ENCODE measurements at places on chromosomes 12 and 14.

GRCh38 chr12:92078167-92079053 is 67.2 kb downstream of the BTG1 start:
- no peak for DNase-seq

DNA sequence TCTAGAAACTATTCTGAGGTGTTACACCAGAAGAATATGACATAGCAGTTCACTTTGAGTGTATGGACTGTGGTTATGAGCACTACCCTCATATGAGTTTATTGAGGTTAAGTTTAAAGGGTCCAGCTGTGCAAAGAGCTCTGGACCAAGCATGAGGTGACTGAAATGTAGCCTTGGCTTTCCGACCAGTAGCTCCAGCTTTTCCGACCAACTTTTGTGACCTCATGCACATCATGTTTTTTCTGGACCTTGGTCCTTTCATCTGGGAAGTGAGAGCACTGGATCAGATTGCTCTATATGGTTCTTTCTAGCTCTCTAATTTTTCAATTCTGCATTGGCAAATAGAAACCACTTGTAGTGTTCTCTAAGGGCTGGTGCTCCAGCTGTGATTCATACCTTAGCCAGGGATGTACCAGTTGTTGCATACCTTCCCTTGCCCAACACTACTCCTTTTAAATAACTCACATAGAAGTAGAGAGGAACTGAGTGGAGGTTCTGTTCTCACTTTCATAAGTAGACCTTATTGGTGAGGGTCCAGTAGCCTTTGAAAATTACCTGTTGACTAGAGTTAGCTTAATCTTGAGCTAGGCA is 16.6 kb downstream of the IGF1 start:
- no peak for DNase-seq

DNA sequence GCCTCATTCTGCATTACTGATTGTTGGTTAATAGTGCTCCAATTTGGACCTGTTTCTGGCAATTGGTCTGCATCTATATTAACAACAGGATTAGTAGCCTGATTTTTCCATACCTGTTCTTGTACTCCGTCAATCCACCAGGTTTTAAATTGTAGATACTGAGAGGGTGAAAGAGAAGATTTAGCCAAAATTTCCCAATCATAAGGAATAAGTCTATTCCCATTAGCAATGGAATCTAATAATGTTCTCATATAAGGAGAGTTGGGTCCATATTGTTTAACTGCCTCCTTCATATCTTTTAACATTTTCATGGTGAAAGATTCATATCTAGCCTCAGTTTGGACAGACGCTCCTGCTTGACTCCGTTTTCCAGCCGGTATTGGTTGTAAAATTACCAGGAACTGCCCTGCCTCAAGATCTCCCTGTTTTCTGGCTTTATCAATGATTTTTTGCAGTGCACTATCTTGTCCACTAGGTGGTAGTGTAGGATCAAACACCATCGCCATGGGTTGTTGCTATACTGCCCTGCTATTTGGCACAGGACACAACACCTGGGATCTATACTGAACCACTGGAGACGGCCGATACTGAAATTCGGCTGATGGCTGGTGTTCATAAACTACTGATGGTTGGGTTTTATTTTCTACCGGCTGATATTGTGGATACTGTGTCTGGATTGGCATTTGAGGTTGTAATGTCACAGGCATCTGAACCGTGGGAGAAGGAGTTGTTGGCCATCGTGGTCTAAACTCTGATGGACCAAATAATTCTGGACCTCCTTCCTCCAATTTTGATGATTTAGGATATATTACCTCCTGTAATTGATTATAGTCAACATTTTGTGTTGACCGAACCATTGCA is 25.2 kb downstream of the DHRS4L2 start:
- DNase-seq = no peak

- peak; percentile 26 for DNase-seq
Observed at GRCh38 chr14:104315169-104315568, 176.8 kb downstream of the KIF26A start.

DNA sequence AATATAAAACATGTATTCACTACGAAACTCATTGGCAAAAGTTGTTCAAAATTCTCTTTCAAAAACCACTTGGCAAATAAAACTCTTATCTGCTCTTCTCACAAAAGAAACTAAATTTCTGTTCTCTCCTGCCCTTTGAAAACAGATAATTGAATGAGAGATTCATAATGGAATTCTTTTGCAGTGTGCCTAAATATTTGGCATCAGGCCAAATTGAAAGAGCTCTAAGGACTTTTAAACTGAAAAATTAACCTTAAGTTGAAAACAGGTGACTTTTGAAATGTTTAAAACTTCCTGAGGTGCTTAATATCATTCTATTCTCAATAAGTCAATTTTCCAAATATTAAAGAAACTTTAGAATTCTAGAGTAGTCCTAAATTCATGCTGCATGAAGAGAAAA is 136.4 kb downstream of the FSCB start:
- no peak for DNase-seq

- no peak for DNase-seq
Observed at GRCh38 chr14:68000511-68000910, 180.9 kb downstream of the RAD51B start.

- DNase-seq = no peak
Observed at GRCh38 chr12:79776111-79776510, 85.3 kb upstream of the PAWR start.

DNA sequence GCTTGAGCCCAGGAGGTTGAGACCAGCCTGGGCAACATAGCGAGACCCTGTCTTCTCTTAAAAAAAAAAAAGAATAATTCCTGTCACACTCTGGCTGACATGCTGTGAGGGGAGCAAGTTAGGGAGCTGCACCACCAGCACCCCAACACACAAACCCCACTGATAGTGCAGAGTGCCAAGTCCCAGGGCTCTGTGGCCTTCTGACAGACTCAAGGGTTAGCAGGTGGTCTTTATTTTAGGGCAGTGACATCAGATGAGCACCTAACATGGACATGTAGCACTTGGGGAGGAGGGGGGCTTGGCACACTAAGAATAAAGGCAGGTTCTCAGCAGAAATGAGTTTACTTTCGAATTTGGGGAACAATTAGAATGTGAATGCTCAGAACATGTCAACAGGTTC is 6.8 kb downstream of the USP5 start:
- no peak for DNase-seq

- no peak for DNase-seq
Observed at GRCh38 chr12:26971963-26972362, 33.7 kb downstream of the FGFR1OP2 start.

- no peak for DNase-seq
Observed at GRCh38 chr12:124504273-124505000, 63.0 kb downstream of the NCOR2 start.

GRCh38 chr12:132560364-132560613 is 50.1 kb downstream of the LRCOL1 start:
- no peak for DNase-seq

- DNase-seq = no peak
Observed at GRCh38 chr14:55915456-55915855, 202.8 kb upstream of the PELI2 start.

GRCh38 chr12:46523863-46524770 is 151.5 kb upstream of the SLC38A2 start:
- DNase-seq = no peak

GRCh38 chr12:12720052-12720451 is 2.9 kb downstream of the CDKN1B start:
- no peak for DNase-seq

DNA sequence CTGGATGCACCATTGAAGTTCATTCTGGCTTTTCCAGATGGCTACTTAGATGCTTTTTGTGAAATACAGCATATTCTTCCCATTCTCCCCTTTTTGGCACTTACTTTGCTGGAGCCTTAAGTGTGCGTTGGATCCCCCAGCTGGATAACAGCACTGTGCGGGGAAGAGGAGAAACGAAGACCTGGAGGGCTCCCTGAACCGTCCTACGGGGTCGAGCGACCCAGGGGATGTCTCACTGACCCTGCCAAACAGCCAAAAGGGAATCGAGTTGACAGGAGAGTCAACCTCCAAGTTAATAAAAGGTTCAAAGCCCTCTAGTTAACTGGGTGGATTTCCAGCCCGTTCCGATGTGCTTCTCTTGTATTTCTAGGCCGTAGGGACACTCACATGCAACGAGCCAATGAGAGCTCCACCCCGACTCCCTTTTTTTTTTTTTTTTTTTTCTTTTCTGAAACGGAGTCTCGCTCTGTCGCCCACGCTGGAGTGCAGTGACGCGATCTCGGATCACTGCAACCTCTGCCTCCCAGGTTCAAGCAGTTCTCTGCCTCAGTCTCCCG is 1.0 kb upstream of the CAMKK2 start:
- DNase-seq = no peak

GRCh38 chr12:78271546-78271945 is 440.9 kb downstream of the NAV3 start:
- DNase-seq = no peak

GRCh38 chr12:11762723-11763326 is 113.4 kb downstream of the ETV6 start:
- no peak for DNase-seq

- no peak for DNase-seq
Observed at GRCh38 chr14:21078726-21079125, 8.6 kb downstream of the ARHGEF40 start.

DNA sequence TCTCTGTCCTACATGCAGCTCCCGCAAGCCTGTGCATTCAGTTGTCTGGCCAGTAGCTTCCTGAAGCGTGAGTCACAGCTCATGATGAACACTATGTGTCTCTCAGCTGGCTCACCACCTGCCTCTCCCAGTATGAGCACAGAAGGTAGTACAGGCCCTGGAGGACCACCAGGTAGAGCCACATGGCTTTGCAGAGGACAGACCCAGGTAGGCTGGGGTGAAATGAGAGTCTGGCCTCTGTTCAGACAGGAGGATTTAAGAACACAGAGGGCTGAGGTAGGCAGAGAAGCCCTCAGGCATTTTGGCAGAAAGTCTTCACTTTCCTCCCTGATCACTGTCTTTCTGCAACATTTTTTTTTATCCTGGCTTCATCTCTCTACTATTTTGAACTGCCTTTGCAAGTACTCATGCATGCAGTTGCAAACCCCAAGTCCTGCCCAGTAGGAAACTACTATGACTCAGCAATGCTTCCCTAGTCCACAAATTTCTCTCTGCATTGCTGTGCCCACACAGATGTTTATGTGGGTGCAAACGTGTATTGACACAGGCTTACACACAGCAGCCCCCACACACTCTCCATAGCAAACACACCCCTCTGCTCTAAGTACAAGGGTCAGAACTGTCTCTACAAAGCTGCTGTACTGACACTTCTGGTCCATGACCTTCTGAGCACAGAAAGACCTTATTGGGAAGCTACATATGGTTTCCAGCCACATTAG is 7.2 kb upstream of the SDR9C7 start:
- DNase-seq = no peak

- no peak for DNase-seq
Observed at GRCh38 chr14:38578278-38578681, 322.4 kb upstream of the CLEC14A start.

- peak; percentile 82 for DNase-seq
Observed at GRCh38 chr12:46371718-46372543, 642 bp downstream of the SLC38A2 start.

DNA sequence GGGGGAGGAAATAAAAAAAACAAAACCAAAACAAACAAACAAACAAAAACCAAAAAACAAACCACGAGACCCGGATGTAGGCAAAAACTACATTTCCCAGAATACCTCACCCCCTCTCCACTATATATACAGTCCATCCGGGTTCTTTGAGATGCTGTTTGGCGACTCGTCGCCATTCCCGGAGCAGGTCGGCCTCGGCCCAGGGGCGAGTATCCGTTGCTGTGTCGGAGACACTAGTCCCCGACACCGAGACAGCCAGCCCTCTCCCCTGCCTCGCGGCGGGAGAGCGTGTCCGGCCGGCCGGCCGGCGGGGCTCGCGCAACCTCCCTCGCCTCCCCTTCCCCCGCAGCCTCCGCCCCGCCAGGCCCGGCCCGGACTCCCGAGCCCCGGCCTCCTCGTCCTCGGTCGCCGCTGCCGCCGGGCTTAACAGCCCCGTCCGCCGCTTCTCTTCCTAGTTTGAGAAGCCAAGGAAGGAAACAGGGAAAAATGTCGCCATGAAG is at the start of gene RNF10:
TSS of gene RNF10 (plus strand) at position 154 of the 500 bp plus-strand sequence. CDS start 456 bp downstream, outside the sequence.
- peak; percentile 89 for DNase-seq

GRCh38 chr12:96985515-96986362 is 78.7 kb downstream of the NEDD1 start:
- DNase-seq = no peak

GRCh38 chr12:82519510-82519909 is 161.2 kb downstream of the METTL25 start:
- DNase-seq = no peak

- DNase-seq = no peak
Observed at GRCh38 chr14:92154283-92154942, 32.6 kb downstream of the CPSF2 start.

DNA sequence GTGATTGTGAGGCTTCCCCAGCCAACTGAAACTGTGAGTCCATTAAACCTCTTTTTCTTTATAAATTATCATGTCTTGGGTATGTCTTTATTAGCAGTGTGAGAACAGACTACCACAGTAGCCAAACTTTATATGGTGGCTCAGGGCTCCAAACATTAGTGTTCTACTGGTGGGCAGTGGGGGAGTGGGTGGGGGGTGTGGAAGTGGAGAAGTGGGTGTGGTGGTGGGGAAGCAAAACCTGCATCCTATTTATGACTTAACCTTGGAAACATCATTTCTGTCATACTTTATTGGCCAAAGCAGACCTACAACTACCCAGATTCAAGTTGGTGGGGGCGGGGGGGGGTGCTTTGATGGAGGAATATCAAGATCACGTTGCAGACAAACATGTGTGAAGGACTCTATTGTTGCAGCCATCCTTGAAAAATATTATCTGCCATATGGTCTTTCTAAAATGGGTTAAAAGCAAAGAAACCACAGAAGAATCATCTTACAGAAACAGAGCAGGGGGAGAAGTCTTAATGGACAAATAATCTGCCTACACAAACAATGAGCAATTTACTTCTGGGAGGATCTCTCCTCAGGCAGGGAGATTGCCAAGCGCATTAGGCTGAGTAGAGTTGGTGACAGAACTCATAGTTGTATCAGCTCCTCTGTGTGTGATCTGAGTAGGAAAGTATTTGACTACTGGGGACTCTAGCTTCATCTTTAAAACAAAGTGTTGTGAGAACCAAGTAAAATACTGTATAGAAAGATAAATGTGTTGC is 1.4 kb upstream of the PWP1 start:
- no peak for DNase-seq

- peak; percentile 33 for DNase-seq
Observed at GRCh38 chr14:104443391-104444158, 136.0 kb upstream of the C14orf180 start.

DNA sequence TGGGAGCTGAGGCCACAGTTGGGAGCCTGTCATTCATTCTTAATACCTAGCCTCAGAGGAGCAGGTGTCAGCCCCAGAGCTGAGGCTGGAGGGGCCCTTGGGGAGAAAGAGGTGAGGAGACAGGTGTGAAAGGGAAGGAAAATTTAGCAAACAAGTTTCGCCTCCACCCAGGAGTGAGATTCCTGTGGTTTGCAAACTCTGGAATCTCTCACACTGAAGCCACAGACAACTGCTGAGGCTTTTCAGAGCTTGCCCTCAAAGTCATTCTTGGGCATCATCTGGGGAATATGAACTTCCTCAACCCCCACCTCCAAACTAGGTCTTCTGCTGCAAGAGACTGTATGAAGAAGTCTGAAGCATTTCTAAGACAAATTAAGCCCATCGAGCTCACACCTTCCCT is 589.5 kb upstream of the TBX3 start:
- no peak for DNase-seq

Measured in sciatic nerve (tissue), 2 donors.